ENCODE measurements at places on chromosomes 2 and 18. TPM values are rescaled to one million over a fixed set of nuclear protein-coding genes. Genes with fewer than 3 reads are reported as not detected.

DNA sequence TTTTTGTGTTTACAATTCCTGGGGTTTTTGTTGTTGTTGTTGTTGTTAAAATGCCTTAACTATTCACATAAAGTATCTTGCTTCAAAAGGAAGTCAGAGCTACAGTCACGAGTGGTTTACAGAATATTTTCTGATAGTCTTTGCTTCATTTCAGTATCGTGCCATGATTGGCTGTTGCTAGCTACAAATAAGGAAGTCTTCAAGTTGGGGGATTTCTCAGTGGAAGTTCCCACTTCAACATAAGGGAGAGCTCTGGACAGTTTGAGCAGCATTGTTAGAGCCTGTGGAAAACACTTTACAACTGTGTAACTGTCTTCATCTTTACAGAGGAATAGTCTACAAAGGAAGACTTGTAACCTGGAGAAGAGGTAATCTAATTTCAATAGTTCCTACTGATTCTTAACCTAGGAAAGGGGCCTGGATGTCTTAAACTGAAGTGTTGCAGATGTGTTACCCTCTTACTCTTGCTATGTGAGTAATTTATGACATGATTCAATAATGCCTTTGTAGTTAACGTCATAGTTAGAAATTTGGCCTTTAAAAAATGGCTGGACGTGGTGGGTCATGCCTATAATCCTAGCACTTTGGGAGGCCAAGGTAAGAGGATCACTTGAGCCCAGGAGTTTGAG is 23.4 kb upstream of the TANK start:
- DNase-seq: no peak

DNA sequence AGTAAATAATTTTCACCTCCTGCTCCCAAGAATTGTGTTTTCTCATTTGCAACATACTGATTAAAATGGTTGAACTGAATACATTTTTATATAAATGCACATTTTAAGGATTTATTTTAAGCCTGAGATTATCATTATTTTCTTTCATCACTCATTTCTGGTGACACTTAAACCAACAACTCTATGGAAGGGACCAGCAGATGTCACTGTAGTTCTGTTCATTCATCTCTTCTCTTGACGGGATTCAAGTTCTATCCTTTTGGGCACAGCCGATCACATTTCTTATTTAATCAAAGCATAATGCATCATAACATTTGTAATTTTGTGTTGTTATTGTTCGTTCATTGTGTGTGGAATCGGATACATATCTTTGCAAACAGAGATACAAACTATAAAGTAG is 417.9 kb downstream of the HRH4 start:
- no peak for DNase-seq

- DNase-seq: no peak
Observed at GRCh38 chr2:55148269-55148668, 83.8 kb downstream of the CLHC1 start.

- no peak for DNase-seq
Observed at GRCh38 chr18:66344227-66344626, 259.7 kb downstream of the CDH19 start.

DNA sequence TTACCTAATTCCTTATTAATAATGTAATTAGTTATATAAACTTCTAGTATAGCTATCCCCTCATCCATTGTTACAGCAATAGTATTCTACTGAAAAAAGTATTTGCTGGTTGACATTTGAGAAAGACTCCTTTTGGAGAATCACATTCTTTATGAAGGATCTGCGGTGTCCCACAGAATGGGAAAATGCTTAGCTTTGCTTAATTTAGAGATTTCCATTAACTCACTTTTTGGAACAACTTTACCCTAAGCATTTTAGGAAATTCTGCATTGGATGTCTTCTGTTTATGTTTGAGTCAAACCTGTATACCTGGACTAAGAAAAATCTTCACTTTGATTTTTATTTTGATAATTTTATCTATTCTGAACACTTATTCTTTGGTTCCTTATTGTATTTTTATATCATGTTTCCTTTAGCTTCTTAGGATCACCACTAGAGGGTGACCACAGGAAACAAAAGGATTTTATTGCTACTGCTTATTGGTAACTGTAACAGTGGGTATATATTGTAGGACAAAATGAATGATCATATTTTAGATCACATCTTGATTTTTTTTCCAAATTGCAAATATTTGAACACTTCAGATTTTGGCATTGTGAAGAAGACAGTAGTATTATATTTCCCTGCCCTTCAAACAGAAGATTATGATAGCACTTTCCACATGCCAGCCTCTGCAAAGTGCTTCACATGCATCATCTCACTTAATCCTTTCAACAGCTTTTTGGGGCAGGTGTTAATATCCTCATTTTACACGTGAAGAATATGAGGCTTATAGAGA is 79.6 kb downstream of the MIB1 start:
- DNase-seq: no peak

DNA sequence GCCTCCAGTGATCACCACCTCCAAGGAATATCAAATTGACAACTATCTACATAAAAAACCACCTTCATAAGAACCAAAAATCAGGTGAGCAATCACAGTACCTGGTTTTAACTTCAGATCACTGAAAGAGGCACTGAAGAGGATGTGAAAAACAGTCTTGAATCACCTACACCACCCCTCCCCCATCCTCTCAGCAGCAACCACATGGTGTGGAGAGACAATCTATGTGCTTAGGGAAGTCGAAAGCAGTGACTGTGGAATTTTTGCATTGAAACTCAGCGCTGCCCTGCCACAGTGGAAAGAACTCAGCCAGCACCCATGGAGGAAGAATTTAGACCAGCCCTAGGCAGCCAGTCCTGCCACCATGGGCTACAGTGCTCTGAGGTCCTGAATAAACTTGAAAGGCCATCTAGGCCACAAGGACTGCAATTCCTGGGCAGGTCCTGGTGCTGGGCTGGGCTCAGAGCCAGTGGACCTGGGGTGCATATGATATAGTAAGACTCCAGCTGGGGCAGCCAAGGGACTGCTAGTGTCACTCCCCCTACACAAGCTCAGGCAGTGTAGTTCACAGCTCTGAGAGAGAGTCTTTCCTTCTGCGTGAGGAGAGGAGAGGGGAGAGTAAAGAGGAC is 75.6 kb downstream of the ATL2 start:
- DNase-seq: no peak

DNA sequence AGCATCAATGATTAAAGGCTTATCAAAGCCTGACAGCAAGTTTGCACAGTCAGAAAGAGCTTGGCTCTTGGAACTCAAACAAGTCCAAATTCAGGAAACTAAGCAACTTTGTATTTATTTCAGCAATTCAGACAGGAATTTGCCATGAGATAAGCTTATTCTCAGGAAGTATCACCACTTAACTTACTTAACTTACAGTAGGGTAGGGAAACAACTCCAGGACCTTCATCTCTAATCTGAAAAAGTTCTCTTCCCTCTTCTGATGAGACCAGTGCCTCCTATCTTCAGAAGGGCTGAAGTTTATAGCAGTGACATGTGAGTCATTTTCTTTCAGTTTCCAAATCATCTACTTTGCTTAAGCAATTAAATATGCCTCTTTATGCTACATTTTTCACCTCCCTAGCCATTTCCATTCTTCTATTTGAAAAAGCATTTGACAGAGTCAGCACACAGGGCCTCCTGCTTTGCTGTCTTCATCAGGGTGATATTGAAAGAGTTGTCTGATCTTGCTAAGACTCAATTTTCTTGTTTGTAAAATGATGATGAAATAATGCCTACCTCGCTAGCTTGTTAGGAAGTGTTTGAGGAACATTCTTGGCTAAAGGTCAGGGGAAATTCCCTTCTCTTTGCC is 389.5 kb downstream of the RND3 start:
- no peak for DNase-seq

DNA sequence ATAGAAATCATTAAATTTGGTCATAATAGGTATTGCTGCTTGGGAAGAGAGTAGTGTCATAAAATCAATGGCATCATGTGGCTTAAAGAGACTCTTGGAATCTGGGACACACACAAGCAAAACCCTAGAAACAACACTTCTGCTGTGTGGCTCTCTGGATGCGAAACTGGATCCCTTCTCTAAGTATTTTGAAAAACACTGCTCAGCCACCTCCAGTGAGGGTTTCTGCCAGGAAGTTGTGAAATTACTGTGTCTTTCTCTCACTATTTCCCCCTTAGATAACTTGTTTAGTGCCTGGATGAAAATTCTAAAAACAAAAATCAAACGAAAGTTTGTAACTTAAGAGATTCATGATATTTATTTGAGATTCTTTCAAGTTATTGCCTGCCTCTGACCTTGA is 163.8 kb downstream of the RHBDD1 start:
- no peak for DNase-seq

RAX gene
- total RNA-seq: not detected
